Stimulated activated CD8-positive, alpha-beta memory T cell treated with anti-CD3 and anti-CD28 coated beads, Interleukin-7, amount 100 ng/mL, for 1 hour (primary cell): ENCODE measurements at places on chromosomes 16 and 17.

DNA sequence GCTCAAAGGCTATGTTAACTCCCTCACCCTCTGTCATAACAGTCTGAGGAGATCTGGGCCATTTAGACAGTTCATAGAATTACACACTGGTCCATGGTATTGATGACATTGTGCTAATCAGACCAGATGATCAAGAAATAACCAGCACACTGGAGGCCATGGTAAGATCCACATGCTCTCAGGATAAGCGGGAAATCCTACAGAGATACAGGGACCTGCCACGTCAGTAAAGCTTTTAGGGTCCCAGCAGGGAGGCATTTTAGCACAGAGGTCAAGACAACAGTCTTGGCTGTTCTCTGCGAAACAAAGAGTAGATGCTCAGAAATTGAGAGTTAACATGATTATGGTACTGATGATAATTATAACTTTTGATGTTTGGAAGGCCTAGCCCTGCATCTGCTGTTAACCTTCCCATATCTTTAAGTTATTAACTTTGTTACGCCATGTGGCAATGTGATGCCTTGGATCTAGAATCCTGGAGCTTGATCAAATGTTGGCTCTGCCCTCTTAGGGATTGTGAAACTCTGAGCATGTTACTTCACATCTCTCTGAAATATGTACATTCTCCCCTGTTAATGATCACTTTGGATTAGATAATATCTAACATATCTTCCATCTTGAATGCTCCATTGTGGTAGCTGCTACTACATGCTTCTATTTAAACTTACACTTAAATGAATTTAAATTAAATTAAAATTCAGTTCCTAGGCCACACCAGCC is 172.0 kb upstream of the SOX9 start:
- DNase-seq: no peak

- DNase-seq: no peak
These were observed 158.5 kb downstream of the TANC2 start for GRCh38 chr17:63124536-63124935.

GRCh38 chr16:445566-445965 is 20.1 kb downstream of the RAB11FIP3 start:
- no peak for DNase-seq

- no peak for DNase-seq
These were observed 12.4 kb upstream of the TIMP2 start for GRCh38 chr17:78937561-78937960.

DNA sequence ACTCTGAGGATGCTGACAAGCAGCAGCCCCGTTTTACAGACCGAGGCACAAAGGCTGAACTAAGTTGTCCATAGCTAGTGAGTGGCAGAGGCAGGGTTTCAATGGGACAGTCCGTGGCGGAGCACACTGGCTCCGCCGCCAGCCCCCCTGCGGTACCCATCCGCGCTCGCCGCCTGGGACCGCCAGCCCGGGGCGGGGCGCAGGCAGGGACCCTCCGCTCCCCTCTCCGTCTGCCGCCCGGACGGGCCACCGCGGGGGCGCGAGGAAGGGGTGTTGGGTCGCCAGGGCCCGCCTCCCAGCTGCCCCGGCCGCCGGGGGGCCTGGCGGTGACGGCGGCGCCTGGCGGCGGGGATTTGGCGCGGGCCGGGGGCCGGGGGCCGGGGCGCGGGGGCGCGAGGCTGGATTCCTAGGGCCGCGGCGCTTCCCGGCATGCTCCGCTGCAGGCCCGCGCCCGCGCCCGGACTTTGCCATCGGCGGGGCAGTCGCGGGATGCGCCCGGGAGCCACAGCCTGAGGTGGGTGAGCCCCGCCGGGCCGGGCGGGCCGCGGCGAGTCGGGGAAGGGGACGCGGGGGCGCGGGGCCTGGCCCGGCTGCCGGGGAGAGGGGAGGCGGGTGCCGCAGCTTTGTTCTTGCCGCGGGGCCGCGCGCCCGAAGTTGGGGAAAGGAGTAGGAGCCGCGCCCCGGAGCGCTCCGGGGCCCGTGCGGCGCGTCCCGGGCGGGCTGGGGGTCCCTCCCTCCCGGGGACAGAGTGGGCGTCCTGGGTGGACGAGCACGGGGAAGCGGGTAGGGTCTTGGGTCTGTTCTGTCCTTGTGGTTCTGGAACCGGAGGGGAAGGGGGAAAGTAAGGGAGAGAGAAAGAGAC is at the start of gene TMEM98:
TMEM98 (plus strand) TSS at position 430 of the 862 bp plus-strand sequence. CDS start 3,376 bp downstream, outside the sequence.
- no peak for DNase-seq

- DNase-seq: no peak
These were observed 1.0 kb downstream of the ZNF319 start for GRCh38 chr16:57999366-57999970.

DNA sequence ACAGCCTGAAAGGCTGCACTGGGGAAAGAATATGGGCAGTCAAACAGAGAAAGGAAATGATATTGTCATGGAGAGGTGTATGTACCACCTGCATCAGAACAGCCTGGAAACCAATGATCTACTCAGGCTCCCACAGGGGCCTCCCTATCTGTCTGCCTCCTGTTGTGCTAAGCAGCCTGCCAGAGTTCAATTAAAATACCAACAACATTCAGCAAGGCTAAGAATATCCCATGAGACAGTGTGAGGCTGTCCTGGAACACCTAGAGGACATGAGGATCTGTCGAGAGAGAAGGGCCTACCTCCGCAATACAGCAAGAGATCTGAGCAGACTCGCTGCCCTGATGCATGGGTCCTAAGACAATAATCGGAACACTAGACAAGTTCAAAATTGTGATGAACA is 8.4 kb downstream of the FXR2 start:
- no peak for DNase-seq

GRCh38 chr16:49351096-49351487 is 22.5 kb upstream of the C16orf78 start:
- DNase-seq: no peak

- no peak for DNase-seq
These were observed 33.7 kb downstream of the GINS3 start for GRCh38 chr16:58425756-58426494.

DNA sequence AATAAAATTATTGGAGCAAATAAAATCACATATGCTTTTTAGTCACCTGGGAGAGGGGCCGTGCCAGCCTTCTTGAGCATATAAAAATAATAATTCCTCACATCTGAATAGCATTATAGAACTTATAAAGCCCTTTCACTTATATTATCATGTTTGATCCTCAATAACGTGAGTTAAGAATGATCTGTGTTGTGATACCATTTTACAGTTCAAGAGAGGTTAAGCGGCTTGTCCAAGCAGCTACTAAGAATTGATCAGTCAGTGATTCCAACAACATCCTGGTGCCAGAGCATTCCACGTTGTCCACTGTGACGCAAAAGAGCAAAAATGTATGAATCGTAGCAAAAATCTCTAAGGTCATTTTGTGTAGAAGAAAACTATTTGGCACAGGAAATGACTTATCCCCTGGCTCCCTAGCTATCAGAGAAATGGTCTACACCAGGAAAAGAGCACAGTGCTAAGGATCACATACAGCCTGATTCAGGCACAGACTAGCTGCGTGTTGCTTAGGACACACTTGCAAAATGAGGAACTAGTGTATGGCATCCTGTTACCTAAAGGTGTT is 33.0 kb downstream of the ANKFN1 start:
- no peak for DNase-seq

DNA sequence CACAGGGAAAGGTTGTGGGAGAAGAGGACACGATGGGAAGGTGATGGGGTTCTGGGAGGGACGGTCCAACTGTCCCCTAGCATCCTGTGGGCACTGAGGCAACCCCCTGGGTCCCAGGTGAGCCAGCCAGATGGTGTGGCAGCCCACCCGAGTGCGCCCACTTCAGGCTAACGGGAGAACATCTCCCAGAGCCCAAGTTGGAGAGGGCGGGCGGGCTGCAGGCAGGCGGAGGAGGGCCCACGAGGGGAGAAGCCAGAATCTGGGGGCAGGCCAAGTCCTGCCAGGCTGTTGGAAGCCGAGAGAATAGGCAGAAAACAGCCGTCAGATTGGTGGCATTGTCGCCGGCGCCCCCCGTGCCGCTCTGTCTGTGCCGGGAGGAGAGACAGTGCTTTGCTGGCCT is 13.8 kb upstream of the ABCC3 start:
- no peak for DNase-seq

DNA sequence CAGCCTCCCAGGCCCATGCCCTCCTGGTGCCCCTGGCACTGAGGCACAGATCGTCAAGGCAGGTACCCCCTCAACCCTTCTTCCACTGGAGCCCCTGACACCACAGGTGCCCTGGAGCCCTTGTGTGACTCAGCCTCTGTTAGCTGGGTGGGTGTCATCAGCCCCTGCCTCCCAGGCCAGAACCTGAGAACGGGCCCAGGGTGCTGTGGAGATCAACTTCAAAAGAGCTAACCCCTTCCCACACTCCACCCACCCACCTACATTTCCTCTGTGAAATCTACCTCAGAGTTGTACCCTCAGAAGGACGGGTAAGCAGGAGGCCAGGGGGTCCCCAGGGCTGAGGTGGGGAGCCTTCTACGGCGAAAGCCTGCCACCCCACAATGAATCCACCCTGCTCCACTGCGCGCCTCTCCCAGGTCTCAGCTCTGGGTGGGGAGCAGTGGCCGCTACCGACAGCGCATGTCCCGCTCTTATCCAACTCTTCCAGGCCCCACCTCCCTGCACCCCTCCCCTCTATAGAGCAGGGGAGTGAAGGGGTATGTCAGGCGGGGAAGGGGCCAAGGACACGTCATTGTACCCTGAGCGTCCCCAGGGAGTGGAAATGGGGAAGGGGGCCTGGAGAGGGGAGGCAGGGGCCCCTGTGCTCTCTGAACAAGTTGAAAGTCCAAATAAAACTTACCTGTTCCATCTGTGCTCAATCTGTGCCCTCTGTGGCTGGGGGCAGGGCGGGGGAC is 17.6 kb downstream of the TBKBP1 start:
- DNase-seq: no peak

DNA sequence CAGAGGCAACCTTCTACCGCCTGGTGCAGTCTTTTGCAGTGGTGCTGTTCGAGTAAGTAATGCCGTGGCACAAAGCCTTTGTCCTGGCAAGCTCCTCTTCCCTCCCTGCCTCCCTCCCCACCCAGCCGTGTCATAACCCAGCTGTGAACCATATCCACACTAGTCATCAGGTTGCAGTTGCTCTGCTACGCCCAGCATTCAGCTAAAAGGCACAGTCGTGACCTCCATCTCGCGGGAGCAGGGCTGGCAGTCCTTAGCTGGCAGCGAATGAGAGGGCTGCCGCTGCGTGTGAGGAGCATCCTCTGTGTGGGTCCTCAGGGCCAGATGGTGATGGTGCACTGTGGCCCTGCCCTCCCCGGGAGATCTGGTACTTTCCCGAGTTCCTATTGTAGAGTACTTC is 39.3 kb downstream of the CIBAR2 start:
- DNase-seq: no peak

- no peak for DNase-seq
These were observed 26.9 kb downstream of the DNAH2 start for GRCh38 chr17:7744416-7744815.

- no peak for DNase-seq
These were observed 38.8 kb upstream of the HS3ST3A1 start for GRCh38 chr17:13640551-13640950.

- DNase-seq: no peak
These were observed 4.4 kb upstream of the ZFP1 start for GRCh38 chr16:75143941-75144340.

- no peak for DNase-seq
These were observed 196.0 kb upstream of the PSMD7 start for GRCh38 chr16:74100395-74101326.

GRCh38 chr16:10534748-10535147 is 45.6 kb downstream of the EMP2 start:
- DNase-seq: no peak

DNA sequence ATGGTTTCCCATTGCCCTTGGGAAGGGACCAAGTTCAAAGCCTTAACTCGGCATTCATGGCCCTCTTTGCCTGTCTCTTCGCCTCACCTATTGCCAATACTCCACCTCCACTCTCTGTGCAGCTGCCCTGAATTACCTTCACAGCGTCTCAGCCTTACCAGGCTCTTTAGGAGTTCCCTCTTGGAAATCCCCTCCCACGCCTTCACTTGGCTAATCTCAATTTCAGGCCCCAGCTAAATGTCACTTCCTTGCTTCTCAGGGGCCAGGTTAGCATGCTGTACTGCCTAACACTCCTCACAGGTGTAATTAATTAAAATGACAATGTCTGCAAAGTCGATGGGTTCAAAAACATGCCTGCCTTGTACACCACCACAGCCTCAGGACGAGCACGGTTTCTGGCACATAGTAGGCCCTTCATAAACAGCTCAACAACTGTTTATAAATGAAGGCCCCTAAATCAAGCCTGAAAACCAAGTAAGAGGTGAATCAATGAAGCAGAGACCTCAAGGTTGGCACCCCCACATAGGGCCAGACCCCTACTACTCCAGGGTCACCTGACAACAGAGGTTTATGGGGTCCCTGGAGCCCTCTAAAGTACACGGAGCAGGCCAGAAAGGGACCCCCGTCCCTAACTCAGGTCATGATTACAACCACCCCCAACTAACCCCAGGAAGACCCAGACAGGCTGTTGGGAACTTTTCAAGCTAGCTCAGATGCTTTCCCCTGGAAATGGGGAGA is 11.2 kb upstream of the EEF2K start:
- no peak for DNase-seq

DNA sequence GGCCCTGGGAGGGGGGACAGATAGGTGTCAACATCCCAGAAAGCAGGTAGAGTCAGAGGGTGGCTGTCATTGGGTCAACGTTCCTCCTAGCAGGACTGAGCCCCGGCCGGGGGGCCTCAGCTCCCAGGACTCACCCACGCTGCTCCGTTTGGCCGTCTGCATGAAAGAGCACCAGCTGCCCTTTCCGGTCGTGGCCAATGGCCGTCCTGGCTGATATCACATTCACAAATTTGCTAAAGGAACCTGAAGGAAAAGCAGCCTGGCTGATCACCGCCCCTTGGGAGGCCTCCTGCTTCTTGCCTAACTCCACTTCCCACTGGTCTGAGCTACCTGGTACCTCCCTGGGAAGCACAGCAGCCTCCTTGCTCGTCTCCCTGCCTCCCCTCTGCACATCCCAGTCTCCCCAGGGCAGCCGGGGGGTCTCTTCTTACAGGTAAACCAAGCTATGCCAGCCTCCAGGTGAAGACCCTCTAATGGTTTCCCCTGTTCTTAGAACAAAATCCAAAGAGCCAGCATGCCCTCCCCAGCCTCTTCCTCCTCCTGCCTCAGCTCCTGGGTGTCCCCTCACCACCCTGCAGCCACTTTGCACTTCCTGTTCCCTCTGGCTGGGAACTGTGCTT is 3.4 kb downstream of the NAGPA start:
- DNase-seq: no peak

DNA sequence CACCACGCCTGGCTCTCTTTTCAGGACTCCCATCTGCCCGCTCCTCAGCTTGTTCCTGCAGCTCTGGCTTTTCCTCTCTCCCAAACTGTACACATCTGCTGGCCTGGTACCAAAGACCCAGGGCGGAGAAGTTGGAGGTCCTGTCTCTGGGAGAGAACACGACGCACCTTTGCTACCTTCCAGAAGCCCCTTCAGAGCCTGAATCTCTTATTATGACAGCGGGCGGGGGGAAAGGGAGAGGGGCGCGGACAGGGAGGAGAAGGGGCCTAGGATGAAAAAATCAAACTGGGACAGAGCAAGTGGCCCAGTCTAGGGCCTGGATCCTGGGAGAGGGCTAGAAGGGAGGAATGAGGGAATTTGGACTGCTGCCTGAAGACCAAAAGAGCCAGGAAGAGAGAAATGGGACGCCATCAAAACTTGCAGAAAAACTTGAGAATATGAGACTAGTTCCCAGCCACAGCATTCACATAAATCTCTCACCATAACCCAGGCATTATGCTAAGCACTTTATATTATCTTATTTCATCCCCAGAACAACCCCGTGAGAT is 2.5 kb upstream of the PER1 start:
- DNase-seq: no peak

GRCh38 chr17:51481370-51481769 is 221.0 kb downstream of the UTP18 start:
- no peak for DNase-seq

GRCh38 chr16:81521141-81521626 is 76.6 kb downstream of the CMIP start:
- DNase-seq: peak; percentile 57

- DNase-seq: no peak
These were observed 823 bp downstream of the NBR1 start for GRCh38 chr17:43171586-43172487.
